DMS53 (cell line): ENCODE measurements at places on chromosomes 16 and 17.

- peak; percentile 42 for DNase-seq
Measured at GRCh38 chr17:80361495-80362220, 53.3 kb upstream of the ENDOV start.

DNA sequence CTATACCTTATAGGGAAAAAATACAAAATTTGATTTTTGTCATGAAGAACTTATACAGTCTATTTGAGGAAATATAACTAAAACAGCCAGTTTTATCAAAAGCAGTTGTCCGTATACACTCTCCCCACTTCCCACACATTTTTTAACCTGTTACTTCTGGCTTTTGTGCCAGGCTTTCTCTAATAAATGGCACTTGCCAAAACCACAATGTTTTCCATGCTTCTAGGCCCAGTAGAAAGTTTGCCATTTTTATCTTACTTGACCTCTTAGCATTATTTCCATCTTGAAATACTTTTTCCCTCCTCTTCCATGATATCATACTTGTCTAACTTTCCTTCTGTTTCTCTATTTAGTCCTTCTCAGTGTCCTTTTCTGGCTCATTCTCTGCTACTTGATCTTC, 38.8 kb downstream of the EFCAB5 start:
- no peak for DNase-seq

GRCh38 chr17:52049051-52049450, 109.5 kb downstream of the CA10 start:
- peak; percentile 37 for DNase-seq

GRCh38 chr17:6576038-6576785, 19.9 kb upstream of the PITPNM3 start:
- DNase-seq: no peak

- no peak for DNase-seq
Measured at GRCh38 chr17:19945009-19945626, 32.5 kb downstream of the AKAP10 start.

DNA sequence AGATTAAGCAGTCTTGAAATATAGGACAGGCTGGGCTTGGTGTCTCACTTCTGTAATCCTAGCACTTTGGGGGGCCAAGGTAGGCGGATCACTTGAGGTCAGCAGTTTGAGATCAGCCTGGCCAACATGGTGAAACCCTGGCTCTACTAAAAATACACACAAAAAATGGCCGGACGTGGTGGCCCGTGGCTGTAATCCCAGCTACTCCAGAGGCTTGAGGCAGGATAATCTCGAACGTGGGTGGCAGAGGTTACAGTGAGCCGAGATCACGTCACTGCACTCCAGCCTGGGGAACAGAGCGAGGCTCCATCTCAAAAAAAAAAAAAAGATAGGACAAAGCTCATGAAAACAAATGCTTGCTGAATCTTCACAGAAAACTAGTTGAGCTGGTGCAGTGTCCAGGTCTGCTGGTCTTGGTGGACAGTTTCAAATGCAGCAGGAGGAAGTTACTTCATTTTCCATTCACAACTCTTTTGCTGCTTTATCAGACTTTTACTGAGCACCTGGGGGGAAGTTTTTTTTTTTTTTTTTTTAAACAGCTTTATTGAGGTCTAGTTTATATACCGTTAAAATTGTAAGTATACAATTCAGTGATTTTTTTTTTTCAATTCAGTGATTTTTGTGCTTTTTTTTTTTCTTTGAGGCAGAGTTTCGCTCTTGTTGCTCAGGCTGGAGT, 45.2 kb downstream of the SNX29 start:
- no peak for DNase-seq

- DNase-seq: peak; percentile 1
Measured at GRCh38 chr17:53950207-53950857, 127.6 kb downstream of the KIF2B start.

GRCh38 chr17:77909236-77909635, 49.3 kb upstream of the TNRC6C start:
- DNase-seq: no peak

- DNase-seq: no peak
Measured at GRCh38 chr16:58425756-58426494, 33.7 kb downstream of the GINS3 start.

DNA sequence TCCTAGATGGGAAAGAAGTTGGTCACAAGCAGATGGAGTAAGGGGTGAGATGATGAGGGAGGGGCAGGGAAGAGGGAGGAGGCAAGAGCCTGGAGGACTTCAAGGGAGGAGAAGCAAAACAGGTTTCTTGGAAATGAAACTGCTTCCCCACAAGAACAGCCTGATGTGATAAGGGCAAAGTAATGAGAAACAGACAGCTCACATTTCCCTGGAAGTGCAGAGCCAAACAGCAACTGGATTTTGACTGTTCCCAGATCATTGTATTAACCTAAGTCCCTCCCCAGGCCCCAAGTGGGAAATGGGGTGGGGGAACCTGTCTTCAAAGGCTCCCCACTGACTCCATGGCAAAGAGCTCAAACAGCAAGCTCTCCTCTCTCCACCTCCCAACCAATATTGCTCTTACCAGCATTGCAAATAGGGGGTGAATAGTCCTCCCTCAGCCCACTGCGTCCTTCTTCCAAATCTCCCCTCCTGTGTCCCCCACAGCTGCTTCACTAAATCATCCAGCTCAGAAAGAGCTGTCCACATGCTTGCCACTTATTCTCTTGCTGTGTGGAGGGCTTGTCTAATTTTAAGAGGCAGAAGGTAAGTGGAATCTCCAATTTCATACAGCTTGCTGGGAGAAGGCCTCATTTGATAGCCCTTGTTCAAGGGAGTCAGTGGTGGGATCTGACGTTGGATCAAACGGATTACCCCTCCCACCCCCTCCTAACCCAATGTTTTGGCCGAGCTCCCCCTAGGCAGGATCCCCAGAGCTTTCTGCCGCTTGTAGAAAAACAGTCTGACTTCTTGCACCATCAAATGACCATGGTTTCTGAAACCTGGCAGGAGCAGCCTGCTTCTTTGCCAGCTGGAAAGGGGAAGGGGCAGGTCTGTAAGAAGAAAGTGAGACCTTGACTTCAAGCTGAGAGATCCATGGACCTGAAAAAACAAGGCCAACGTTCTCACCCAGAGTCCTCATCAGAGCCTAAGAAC, 56.3 kb upstream of the SMIM36 start:
- DNase-seq: no peak

DNA sequence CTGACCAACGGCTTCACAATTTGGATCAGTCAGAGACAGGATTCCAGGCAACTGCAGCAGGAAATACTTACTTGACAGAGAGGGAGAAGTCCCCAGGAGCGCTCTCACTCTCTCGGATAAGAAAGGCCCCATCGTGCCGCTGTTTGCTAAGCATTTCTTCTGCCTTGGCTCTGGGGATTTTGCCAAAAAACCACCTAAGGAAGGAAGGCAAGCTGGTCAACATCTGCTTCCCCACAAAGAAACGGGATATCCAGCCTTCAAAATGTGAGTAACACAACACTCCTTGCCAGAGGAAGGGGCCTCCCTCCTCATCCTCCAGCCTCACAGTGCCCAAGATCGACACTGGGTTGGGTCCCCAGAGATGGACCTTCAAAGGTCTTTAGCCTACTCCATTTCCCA, 36.6 kb upstream of the SLC25A19 start:
- DNase-seq: no peak

DNA sequence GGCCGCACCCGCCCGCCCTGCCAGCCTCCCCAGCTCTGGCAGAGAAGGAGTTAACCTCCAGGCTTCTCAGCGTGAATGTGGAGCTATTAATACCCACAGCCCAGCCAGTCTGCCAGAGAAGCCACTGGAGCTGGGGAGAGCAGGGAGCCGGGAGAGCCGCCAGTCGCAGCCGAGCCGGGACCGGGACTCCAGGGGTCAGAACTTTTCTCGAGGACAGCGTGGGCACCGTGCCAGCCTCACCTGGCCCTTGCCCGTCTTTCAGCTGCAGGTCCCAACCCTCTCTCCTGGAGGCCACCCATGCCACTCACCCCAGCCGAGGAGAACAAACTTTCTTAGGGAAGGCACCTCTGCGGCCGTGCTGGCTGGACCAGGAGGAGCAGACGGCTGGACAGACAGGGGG, 33.8 kb upstream of the SBK1 start:
- peak; percentile 27 for DNase-seq

DNA sequence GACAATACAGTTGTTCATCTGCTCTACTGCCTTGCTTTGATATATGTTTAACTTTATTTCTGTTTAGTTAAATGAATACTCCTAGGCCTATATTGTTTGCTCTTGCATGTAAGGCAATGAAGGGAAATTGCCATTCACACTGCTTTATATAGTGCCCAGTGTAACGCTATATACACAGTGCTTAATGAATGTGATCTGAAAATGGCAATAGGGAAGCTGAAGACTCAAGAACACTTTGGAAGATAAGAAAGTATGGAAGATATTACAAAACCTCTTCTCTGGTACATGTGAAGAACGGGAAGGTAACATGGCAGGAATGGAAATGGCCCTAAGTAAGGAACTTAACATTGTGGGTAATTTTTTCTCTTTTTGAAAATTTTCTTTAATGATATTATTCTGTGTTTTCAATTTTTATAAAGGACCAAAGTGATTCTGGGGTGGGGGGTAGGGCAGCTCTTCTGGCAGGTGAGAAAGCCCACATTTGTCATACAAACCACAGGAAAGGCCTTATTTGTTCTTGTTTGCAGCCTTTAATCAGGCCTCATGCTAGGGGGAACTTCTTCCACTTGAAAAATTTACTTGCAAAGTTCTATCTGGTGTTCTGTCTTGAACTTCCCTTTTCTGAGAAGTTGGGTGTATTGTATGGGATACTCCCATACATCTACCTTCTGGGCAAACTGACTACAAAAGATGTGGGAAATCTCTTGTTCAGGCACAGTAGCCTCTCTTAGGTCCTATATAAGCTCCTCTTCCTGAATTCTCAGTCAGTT, 100.8 kb upstream of the CORO6 start:
- DNase-seq: peak; percentile 19

GRCh38 chr16:80233097-80233835, 307.5 kb upstream of the DYNLRB2 start:
- DNase-seq: no peak

DNA sequence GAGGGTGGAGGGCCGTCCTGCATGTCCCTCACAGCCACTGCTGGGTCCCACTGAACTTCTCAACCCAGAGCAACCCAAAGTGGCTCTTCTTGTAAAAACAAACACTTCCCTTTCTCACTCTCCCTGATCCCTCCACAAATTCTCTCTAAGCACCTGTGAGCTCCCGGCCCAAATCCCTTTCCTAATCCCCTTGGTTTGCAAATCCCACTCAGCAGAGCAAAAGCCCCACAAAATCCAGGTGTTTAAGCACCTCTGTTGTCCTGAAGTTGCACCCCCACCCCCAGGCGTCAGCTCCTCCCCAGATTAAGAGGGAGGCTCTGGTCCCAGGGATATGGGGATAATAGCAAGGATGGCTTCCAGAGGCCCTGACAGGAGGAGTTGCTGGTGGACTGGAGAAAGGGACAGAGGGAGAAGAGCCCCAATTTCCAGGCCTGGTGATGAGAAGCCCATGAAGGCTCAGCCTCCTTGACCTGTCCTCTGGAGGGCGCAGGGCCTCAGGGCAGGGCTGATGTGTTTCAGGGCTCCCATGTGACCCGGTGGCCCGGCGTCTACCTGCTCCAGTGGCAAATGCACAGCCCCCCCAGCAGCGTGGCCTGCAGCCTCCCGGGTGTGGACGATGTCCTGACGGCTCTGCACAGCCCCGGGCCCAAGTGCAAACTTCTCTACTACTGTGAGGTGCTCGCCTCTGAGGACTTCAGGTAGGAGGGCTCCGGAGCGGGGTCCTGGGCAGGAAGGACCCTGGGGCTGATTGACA, 23.0 kb downstream of the NAGPA start:
- DNase-seq: peak; percentile 8

- DNase-seq: no peak
Measured at GRCh38 chr17:83083368-83084201, 4.2 kb downstream of the METRNL start.

- no peak for DNase-seq
Measured at GRCh38 chr16:30619638-30620037, 9.4 kb upstream of the ZNF689 start.

- DNase-seq: peak; percentile 40
Measured at GRCh38 chr16:89191033-89191900, 9.1 kb downstream of the SLC22A31 start.

- DNase-seq: no peak
Measured at GRCh38 chr16:16025214-16025968, 76.0 kb downstream of the ABCC1 start.

DNA sequence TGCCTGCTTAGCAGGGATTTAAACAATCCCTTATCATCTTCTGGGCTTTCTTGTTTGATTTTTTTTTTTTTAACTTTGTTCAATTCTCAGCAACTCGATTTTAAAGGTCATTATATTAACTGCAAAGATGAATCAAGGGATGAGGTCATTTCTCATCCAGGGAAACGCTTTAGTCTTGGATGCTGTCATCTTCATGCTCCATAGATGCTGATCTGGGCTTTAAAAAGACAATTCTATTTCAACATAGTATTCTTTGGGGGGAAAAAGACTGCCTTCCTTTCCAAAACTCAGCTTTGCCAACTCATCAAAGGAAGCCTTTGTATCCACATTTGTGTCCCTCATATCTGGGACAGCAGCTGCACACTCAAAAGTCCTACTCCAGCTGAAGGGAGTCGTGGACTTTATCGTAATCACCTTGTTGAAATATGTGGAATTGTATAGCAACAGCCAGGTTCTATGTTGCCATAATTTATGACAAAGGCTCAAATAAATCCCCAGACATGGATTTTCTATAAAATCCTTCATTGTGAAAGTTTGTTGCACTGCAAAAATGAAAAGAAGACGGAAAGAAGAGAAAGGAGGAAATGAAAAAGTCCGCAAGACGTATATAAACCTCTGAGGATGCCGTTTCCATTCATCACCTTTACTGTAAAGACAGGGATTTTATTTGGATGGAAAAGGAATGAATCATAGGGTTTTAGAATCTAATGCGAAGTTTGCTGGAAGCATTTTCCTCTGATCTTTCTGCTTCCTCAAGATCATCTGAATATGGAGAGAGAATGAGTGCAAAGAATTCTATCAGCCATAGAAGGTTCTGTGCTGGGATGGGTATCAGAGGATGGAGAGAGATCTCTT, 48.6 kb upstream of the XYLT1 start:
- no peak for DNase-seq

GRCh38 chr17:80263253-80264204, 2.9 kb downstream of the RNF213 start:
- DNase-seq: peak; percentile 98

GRCh38 chr16:24753437-24753836, 24.0 kb downstream of the TNRC6A start:
- peak; percentile 81 for DNase-seq

GRCh38 chr17:42675965-42676423, 800 bp downstream of the PLEKHH3 start:
- peak; percentile 86 for DNase-seq

DNA sequence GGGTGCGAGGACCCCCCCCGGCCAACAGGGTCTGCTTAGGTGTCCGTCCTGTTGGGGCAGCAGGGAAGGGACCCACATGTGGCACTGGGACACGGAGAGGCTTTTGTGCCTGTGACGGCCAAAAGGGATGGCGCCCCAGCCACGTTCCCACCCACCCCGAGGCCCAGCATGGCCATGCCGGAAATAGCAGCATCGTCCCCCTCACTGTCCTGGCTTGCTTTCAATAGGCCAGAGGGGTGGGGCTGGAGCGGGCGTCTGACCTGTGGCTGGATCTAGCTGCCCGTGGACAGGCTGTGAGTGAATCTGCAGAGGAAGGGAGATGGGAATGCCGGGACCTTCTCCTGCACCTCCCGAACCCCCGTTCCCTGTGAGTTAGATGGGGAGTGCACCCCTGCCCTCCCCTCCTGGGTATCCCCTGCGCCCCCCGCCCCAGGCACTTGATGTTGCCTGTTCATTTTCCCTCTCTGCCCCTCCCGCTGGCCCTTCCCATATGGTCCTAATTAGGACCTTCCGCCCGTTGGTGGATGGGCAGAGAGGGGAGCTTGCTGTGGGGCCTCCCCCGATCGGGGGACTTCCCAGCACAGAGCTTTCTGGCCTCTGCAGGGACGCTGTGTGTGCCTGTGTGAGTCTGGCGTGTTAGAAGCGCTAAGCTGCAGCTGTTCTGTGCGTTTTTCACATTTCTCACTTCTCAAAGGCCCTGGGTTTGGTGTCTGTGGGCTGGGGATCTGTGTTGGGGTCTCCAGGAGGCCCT, 292.8 kb downstream of the SEC14L1 start:
- DNase-seq: no peak
